Placental pericyte (primary cell): ENCODE measurements at places on chromosomes 1 and 21. TPM values are rescaled to one million over a fixed set of nuclear protein-coding genes. Genes with fewer than 3 reads are reported as not detected.

The DMRTA2 gene
- total RNA-seq = 0.14 and 0.22 TPM in 2 replicates

The TCHHL1 gene
- total RNA-seq = not detected in 2 replicates

The TIAM1 gene
- 1.7 TPM in 1 of 2 replicates, not detected in the other for total RNA-seq

The TNFRSF4 gene
- total RNA-seq = not detected in 2 replicates

The RCSD1 gene
- under 0.01 and 0.57 TPM in 2 replicates for total RNA-seq

The C1orf226 gene
- 0.29 and 1.5 TPM in 2 replicates for total RNA-seq

The PTPRU gene
- 25.8 and 30.9 TPM in 2 replicates for total RNA-seq

The DNM3 gene
- 0.22 and 1.4 TPM in 2 replicates for total RNA-seq

The CHIT1 gene
- total RNA-seq = not detected in 2 replicates

The ZRANB2 gene
- total RNA-seq = 22.3 and 43.5 TPM in 2 replicates

The FCGR3A gene
- total RNA-seq = 0.14 TPM in 1 of 2 replicates, not detected in the other

The CDC20 gene
- total RNA-seq = 3.7 and 179 TPM in 2 replicates

The EXTL2 gene
- 9.0 and 34.2 TPM in 2 replicates for total RNA-seq

The AKR7A3 gene
- total RNA-seq = 0.29 and 0.66 TPM in 2 replicates

The IGSF21 gene
- not detected in 2 replicates for total RNA-seq

The LDLRAD1 gene
- total RNA-seq = not detected in 2 replicates

The NBPF6 gene
- total RNA-seq = 1.1 TPM in 1 of 2 replicates, not detected in the other

The EFCAB14 gene
- total RNA-seq = 44.6 and 59.6 TPM in 2 replicates

The IQGAP3 gene
- total RNA-seq = 0.88 and 62.7 TPM in 2 replicates

The CLDN8 gene
- not detected in 2 replicates for total RNA-seq

The DPYD gene
- 24.1 and 61.3 TPM in 2 replicates for total RNA-seq

The AMIGO1 gene
- 0.43 and 1.1 TPM in 2 replicates for total RNA-seq

The SLC44A5 gene
- total RNA-seq = under 0.01 TPM in 2 replicates

The FCRL4 gene
- total RNA-seq = not detected in 2 replicates

The KIF26B gene
- total RNA-seq = 18.9 and 45.3 TPM in 2 replicates

The AGT gene
- 0.14 and 1.3 TPM in 2 replicates for total RNA-seq

The CNIH4 gene
- 57.0 and 62.8 TPM in 2 replicates for total RNA-seq

The RBM11 gene
- total RNA-seq = not detected in 2 replicates

The OVAAL gene
- not detected in 2 replicates for total RNA-seq

The S100A12 gene
- not detected in 2 replicates for total RNA-seq

The OR2L13 gene
- not detected in 2 replicates for total RNA-seq

The FCMR gene
- total RNA-seq = 4.3 and 7.7 TPM in 2 replicates

The OR2M3 gene
- under 0.01 TPM in 1 of 2 replicates, not detected in the other for total RNA-seq

The IL19 gene
- total RNA-seq = 0.14 and 1.8 TPM in 2 replicates

The NBPF8 gene
- total RNA-seq = 10.9 and 11.4 TPM in 2 replicates

The ACKR1 gene
- total RNA-seq = not detected in 2 replicates

The NBPF4 gene
- total RNA-seq = 0.14 and 0.66 TPM in 2 replicates

The SLC2A5 gene
- total RNA-seq = 0.86 and 2.6 TPM in 2 replicates

The NFASC gene
- under 0.01 and 1.4 TPM in 2 replicates for total RNA-seq

The TAS1R1 gene
- under 0.01 and 0.14 TPM in 2 replicates for total RNA-seq

The GPR3 gene
- total RNA-seq = 0.44 and 2.9 TPM in 2 replicates

The NVL gene
- total RNA-seq = 21.7 and 26.3 TPM in 2 replicates

The PRKCZ gene
- 1.6 and 3.9 TPM in 2 replicates for total RNA-seq

The NCMAP gene
- total RNA-seq = not detected in 2 replicates

The LRRIQ3 gene
- total RNA-seq = 0.72 TPM in 1 of 2 replicates, not detected in the other

The LYPLAL1 gene
- 11.3 and 17.9 TPM in 2 replicates for total RNA-seq
